ENCODE measurements at places on chromosomes 2 and 18.

DNA sequence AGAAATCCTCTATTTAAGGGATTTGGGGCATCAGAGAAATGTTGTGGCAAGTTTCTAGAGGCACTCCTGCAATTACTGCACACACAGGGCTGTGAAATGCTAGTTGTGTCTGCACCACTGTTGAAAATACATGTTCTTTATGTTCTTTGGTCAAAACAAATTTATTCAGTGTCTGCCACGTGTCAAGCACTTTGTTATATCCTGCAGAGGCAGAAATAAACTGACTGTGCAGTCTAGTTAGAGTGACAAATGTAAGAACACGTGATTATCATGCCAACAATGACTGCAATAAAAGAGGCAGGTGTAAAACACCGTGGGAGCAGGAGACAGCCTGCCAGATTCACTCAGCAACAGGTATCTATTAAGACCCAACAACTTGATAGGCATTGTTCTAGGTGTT is 423.3 kb downstream of the LRP1B start:
- no peaks in the 10 kb centered on the region for H3K27me3 ChIP-seq
- H3K36me3 ChIP-seq: no peaks in the 10 kb centered on the region
- no peaks in the 10 kb centered on the region for H3K4me1 ChIP-seq
- no peak overlapping the region for H3K4me3 ChIP-seq
- DNase-seq: no peak
- no peak overlapping the region for H3K27ac ChIP-seq

- no peak for DNase-seq
- H3K27me3 ChIP-seq: no peaks in the 10 kb centered on the region
- H3K27ac ChIP-seq: no peak overlapping the region
- peaks cover 5% of the 10 kb centered on the region for H3K36me3 ChIP-seq
- H3K4me1 ChIP-seq: peaks cover 21% of the 10 kb centered on the region
Observed at GRCh38 chr2:217954971-217955740, 47.6 kb downstream of the TNS1 start.

DNA sequence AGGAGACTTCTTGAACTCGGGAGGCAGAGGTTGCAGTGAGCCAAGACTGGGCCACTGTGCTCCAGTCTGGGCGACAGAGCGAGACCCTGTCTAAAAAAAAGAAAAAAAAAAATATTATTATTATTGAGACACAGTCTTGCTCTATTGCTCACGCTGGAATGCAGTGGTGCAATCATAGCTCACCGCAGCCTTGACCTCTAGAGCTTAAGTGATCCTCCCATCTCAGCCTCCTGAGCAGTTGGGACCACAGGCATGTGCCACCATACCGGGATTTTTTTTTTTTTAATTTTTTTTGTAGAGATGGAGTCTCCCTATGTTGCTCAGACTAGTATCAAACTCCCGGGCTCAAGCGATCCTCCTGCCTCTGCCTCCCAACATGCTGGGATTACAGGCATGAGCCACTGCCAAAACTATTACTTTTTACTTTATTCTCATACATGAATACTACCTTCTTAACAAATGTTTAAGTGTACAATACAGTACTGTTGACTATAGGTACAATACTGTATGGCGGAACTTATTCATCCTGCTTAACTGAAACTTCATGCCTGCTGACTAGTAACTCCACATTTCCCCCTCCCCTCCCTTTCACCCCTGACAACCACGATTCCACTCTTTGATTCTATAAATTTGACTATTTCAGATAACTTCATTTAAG is 15.5 kb downstream of the FBXO11 start:
- no peaks in the 10 kb centered on the region for H3K27me3 ChIP-seq
- peak overlapping the region; percentile 37 for H3K27ac ChIP-seq

GRCh38 chr18:21115519-21116411 is 4.2 kb upstream of the ROCK1 start:
- peak overlapping the region; percentile 59 for H3K27ac ChIP-seq
- H3K4me1 ChIP-seq: peaks cover 8% of the 10 kb centered on the region
- H3K27me3 ChIP-seq: no peaks in the 10 kb centered on the region
- DNase-seq: peak; percentile 65

DNA sequence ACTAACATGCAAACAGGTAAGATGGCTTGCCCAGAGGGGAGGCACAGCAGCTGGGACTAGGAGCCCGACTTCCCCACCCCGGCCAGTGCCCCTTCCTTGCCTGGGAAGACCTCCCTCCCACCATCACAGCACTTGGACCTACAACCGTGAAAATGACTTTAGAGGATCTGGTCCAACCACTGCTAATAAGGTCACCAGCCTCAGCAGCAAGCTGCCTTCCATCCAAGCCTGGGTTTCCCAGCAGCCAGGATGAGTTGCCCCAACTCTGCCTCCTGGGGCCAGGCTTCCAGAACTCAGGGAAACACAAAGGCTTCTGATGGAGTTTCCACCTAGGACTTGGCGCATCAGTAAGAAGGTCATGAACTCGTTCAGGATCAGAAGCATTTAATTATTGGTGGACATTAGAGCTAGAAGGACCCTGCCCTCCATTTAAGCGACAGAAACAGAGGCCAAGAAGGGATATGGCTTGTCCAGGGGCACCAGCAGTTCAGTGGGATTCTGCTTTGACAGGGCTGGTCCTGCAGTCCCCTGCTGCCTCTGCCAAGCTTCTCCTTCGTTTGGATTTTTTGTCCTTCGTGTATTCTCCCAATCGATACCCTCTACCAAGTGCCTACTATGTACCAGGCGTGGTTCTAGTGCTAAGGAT is 403.0 kb upstream of the ID2 start:
- no peak overlapping the region for H3K4me3 ChIP-seq
- H3K27me3 ChIP-seq: peaks cover 5% of the 10 kb centered on the region
- DNase-seq: no peak

GRCh38 chr18:74248595-74248994 is 43.2 kb downstream of the CYB5A start:
- no peak overlapping the region for H3K4me3 ChIP-seq
- no peak for DNase-seq
- no peaks in the 10 kb centered on the region for H3K27me3 ChIP-seq
- H3K36me3 ChIP-seq: peaks cover 4% of the 10 kb centered on the region
- no peak overlapping the region for H3K27ac ChIP-seq

GRCh38 chr2:112915300-112916144 is 4.6 kb downstream of the IL37 start:
- H3K4me3 ChIP-seq: no peak overlapping the region
- no peaks in the 10 kb centered on the region for H3K36me3 ChIP-seq
- H3K27ac ChIP-seq: no peak overlapping the region
- H3K27me3 ChIP-seq: peaks cover 31% of the 10 kb centered on the region
- no peaks in the 10 kb centered on the region for H3K4me1 ChIP-seq

DNA sequence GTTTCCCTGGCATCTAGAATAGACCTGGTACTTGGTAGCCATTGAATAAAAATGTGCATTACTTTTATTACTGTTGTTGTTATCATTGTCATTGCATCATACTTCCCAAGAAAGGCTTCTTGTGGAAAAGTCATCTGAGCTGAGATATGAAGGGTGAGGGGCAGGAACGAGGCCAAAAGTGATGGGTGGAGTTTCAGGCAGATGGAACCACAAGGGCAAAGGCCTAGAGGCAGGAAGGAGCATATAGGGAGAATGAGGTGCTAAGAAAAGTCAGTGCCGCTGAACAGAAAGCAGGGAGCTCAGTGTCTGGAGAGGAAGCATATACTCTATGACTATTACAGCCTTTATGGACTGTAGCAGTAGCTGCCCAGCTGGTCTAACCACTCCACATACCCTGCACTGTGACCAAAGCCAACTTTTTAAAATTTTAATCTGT is 219.3 kb downstream of the SPP2 start:
- H3K4me1 ChIP-seq: peaks cover 2% of the 10 kb centered on the region
- H3K27me3 ChIP-seq: no peaks in the 10 kb centered on the region
- no peaks in the 10 kb centered on the region for H3K36me3 ChIP-seq
- DNase-seq: peak; percentile 71
- H3K27ac ChIP-seq: no peak overlapping the region
- no peak overlapping the region for H3K4me3 ChIP-seq

DNA sequence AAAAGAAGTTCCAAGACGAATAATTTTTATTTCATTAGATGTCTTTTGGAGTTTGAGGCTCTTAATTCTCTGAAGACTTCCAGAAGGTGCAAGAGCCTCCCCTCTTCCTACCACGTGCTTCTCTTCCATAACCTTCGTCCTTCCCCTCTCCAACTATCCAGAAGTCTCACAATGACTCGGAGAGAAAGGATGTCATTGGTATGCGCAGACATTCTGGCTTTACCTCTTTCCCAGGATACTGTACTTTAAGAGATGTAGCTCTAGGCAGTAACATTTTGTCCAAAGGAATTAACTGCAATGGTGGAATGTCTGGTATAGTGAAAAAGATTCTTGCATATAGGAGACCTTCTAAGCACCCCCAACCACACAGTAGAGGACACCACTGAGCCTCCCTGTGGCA is 249.0 kb upstream of the OSR1 start:
- H3K36me3 ChIP-seq: no peaks in the 10 kb centered on the region
- H3K27me3 ChIP-seq: no peaks in the 10 kb centered on the region
- H3K4me3 ChIP-seq: no peak overlapping the region
- H3K4me1 ChIP-seq: peaks cover 17% of the 10 kb centered on the region
- DNase-seq: peak; percentile 63

DNA sequence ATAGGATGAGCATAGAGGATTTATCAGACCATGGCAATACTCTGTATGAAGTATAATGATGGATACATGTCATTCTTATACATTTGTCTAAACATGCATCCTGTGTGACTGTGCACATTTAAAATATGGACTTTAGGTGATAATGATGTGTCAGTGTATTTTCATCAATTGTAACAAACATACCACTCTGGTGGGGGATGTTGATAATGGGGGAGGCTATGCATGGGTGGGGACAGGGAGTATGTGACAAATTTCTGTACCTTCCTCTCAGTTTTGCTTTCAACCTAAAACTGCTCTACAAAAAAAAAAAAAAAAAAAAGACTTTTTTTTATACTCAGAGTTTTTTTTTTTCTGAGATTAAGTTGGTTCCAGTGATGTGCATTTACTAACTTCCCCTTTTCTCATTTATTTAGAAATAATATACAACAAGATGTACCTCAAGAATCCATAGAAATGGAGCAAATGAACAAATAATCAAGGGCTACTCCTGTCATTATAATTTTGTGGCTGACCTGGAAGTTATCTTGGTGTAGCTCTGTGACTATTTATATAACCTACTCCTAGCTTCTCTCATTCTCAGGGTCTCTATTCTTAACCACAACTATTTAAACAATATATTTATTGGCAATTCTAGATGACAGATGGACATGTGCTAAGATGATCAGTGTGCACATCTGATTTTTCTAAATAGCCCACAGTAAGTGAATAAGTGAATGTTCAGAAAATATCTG is 108.9 kb upstream of the ITGA4 start:
- H3K4me1 ChIP-seq: no peaks in the 10 kb centered on the region
- H3K36me3 ChIP-seq: no peaks in the 10 kb centered on the region
- DNase-seq: no peak
- H3K4me3 ChIP-seq: no peak overlapping the region
- H3K27me3 ChIP-seq: no peaks in the 10 kb centered on the region

- no peak overlapping the region for H3K27ac ChIP-seq
- no peaks in the 10 kb centered on the region for H3K27me3 ChIP-seq
- no peak for DNase-seq
- H3K36me3 ChIP-seq: no peaks in the 10 kb centered on the region
- H3K4me3 ChIP-seq: no peak overlapping the region
Observed at GRCh38 chr18:60981682-60982328, 351.4 kb upstream of the CDH20 start.

- no peak for DNase-seq
- H3K27ac ChIP-seq: no peak overlapping the region
- no peak overlapping the region for H3K4me3 ChIP-seq
- no peaks in the 10 kb centered on the region for H3K4me1 ChIP-seq
- peaks cover 3% of the 10 kb centered on the region for H3K27me3 ChIP-seq
Observed at GRCh38 chr2:233247116-233247515, 4.4 kb upstream of the ATG16L1 start.

DNA sequence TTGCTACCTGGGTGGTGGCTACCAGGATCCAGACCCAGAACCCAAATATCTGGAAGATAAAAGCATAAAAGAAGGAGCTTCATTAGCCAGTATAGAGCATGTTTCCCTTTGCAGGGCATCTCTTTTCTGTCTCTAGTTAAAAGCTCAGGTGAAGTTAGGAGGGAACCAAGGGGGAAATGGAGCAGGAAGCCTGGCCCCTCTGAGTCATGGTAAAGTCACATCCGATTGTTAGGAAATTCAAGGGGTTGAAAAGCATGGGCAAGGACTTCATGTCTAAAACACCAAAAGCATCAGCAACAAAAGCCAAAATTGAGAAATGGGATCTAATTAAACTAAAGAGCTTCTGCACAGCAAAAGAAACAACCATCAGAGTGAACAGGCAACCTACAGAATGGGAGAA is 126.9 kb downstream of the RPIA start:
- H3K36me3 ChIP-seq: no peaks in the 10 kb centered on the region
- H3K27me3 ChIP-seq: no peaks in the 10 kb centered on the region
- no peak for DNase-seq
- no peak overlapping the region for H3K27ac ChIP-seq
- no peak overlapping the region for H3K4me3 ChIP-seq
- H3K4me1 ChIP-seq: no peaks in the 10 kb centered on the region

DNA sequence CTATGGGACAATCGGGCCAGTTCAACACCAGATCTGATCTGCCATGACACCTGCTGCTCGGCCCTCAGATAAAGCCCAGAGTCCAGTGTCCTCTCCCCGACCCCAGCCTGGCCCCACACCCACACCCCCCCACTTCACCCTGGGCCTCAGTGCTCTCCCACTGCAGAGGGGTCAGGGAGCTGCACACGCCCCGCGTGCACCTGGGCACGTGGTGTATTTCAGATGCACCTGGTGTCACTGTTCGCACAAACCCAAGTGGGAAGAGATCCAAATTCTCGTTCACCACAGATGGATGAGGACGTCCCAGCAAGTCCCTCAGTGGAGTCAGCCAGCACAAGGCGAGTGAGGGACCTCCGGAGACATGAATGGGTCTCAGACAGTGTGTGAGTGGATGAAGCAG is 161.3 kb downstream of the RTP5 start:
- peaks cover 79% of the 10 kb centered on the region for H3K27me3 ChIP-seq
- peaks cover 8% of the 10 kb centered on the region for H3K4me1 ChIP-seq
- no peak overlapping the region for H3K4me3 ChIP-seq

- H3K36me3 ChIP-seq: peaks cover 11% of the 10 kb centered on the region
- H3K27me3 ChIP-seq: no peaks in the 10 kb centered on the region
- no peak for DNase-seq
- H3K4me1 ChIP-seq: no peaks in the 10 kb centered on the region
- H3K4me3 ChIP-seq: no peak overlapping the region
Observed at GRCh38 chr2:85852937-85853498, 35.8 kb downstream of the ST3GAL5 start.

- H3K27ac ChIP-seq: no peak overlapping the region
- H3K4me3 ChIP-seq: no peak overlapping the region
- no peaks in the 10 kb centered on the region for H3K4me1 ChIP-seq
- no peaks in the 10 kb centered on the region for H3K27me3 ChIP-seq
Observed at GRCh38 chr2:115071534-115071933, 629.1 kb downstream of the DPP10 start.

- no peak overlapping the region for H3K27ac ChIP-seq
- no peak overlapping the region for H3K4me3 ChIP-seq
- peak; percentile 36 for DNase-seq
- no peaks in the 10 kb centered on the region for H3K27me3 ChIP-seq
Observed at GRCh38 chr2:24080701-24081100, 3.9 kb downstream of the TP53I3 start.
